Muscle of leg (tissue), 16 donors: ENCODE measurements at places on chromosomes 7 and 10. TPM values are rescaled to one million over a fixed set of nuclear protein-coding genes. Genes with fewer than 3 reads are reported as not detected.

GRCh38 chr7:24129597-24129996, 154.4 kb upstream of the NPY start:
- DNase-seq: no peak

PI4K2A gene
- polyA plus RNA-seq: 12.0 TPM

GRCh38 chr7:47381134-47381495, 200.8 kb downstream of the TNS3 start:
- DNase-seq: no peak

GRCh38 chr10:79111427-79111826, 42.7 kb downstream of the ZMIZ1 start:
- DNase-seq: no peak

- DNase-seq: peak; percentile 49
Measured at GRCh38 chr7:35734001-35734483, 39.1 kb upstream of the HERPUD2 start.

GRCh38 chr7:95545673-95546072, 50.6 kb downstream of the PDK4 start:
- DNase-seq: no peak

SLC16A9 gene
- polyA plus RNA-seq: 9.4 TPM

DNA sequence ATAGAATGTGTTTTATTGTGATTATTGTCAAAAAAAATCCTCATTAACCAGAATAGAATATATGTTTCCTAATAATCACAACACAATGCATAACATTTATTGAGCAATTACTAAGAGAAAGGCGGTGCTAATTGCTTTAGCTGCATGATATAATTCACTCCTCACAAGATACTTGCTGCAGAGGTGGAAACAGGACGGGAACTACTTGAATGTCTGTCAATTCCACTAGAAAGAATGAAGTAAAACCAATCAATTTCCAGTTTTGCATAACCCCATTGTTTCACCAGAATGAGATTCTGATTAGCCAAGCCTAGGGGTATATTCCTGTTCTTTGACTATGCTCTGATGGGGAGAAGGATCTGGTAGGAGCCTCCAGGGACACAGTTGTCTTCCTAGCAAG, 239.1 kb upstream of the NRP1 start:
- DNase-seq: no peak

ENTPD1 gene
- 11.0 TPM for polyA plus RNA-seq

CALML3 gene
- 0.33 TPM for polyA plus RNA-seq

GRCh38 chr10:70558871-70559810, 43.4 kb downstream of the PRF1 start:
- DNase-seq: peak; percentile 65

DNA sequence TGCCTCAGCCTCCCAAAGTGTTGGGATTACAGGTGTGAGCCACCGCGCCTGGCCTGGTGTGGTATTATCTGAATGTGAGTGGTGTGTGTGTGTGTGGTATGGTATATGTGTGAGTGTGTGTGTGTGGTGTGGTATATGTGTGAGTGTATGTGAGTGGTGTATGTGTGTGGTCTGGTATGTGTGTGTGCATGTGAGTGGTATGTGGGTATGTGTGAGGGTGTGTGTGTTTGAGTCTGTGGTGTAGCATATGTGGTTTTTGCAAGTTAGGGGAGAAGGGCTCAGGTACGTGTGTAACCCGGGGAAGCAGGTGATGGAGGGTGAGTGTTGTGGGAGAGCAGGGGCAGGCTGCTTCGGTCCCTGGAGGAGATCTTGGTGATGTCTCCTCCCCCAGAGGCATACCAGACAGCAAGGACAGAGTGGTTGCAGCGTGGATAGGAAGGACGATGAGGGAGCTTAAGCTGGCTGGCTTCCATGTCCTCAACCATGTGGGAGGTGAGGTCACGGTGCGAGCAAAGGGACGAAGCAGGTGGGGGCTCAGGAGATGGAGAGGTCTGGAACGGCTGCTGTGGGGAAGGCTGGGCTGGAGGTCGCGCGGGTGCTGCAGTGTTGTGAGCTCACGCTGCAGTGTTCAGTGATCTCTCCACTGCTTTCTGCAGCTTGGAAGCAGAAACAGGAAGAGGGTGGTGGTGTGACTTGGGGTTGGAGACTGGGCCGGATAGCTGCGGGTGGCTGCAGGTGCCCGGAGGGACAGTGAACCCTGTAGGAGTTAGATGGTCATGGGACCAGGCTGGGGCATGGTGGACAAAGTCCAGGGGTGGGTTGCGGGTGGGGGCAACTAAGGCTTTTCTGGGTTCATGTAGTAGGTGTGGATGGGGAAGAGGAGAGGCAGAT, 5.0 kb downstream of the ZYX start:
- peak; percentile 65 for DNase-seq

- no peak for DNase-seq
Measured at GRCh38 chr7:158102897-158103296, 484.7 kb downstream of the PTPRN2 start.

ESYT2 gene
- 36.2 TPM for polyA plus RNA-seq

ZNF467 gene
- 6.9 TPM for polyA plus RNA-seq

DNA sequence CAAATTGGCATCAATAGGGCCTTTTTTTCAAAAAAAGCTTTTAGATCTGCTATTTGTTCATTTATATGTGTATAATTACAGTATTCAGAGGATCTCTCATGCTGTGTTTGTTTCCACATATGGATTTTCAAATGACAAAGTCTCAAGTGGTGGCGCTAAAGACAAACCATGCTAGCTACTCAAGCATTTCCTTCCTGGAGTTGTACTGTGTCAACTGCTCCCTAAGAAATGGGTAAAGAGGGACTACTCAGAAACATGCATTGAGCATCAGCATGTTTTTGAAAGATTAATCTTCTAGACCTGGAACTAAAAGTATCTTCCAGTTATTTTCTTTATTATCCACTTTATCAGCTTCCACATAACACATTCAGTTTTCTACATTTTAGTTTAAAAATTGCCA, 12.7 kb downstream of the CNTNAP2 start:
- peak; percentile 24 for DNase-seq

GRCh38 chr10:122655524-122656307, 43.9 kb downstream of the C10orf120 start:
- DNase-seq: no peak

GRCh38 chr7:93862651-93863050, 27.9 kb downstream of the TFPI2 start:
- no peak for DNase-seq

SNX13 gene
- polyA plus RNA-seq: 22.0 TPM
